DMS79 treated with DMSO at 0.1 percent for 48 hours (cell line): ENCODE measurements at places on chromosomes 13 and 19.

DNA sequence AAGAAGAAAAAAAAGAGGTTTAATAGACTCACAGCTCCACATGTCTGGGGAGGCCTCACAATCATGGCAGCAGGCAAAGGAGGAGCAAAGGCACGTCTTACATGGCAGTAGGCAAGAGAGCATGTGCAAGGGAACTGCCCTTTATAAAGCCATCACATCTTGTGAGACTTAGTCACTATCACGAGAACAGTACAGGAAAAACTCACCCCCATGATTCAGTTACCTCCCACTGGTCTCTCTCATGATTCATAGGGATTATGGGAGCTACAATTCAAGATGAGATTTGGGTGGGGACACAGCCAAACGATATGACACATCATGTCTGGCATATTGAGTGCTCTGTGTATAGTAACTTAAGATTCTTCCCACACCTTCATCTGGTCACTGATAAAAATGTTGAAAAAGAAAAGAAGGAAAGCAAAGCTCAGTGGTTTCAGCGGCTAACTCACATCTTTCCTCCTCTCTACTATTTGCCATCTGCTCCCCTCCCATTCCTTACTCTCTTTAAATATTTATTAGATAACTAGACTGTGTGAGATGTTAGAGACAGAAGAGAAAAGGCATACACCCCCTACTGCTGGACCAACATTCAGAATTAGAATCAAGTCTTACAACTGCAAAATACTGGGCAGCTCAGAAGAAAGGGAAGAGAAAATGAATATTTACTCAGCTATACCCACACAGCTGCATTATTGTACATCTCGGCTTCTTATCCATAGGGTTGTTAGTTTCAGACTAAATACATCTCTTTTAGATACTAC, 60.1 kb upstream of the AKAP11 start:
- no peak for DNase-seq

GRCh38 chr19:40717325-40717879, 490 bp downstream of the ITPKC start:
- no peak for DNase-seq

DNA sequence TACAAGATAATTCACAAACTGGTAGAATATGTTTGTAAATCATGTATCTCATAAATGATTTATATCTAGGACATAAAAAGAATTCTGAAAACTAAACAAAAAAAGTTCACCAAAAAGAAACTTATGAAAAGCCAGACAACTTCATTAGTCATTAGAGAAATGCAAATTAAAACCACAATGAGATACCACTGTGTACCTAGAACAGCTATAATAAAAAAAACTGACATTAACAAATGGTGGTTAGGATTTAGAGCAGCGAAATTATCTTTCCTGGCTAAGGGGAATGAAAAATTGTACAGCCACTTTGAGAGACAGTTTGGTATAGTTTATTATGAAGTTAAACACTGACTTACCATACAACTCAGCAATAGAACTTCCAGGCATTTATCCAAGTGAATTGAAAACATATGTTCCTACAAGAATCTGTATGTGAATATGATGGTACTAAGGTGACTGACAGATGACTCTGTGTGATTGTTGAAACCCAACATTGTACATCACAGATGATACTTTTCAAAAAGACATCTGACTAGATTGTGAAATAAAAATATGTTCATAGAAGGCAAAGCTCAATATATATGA, 41.8 kb downstream of the UGGT2 start:
- no peak for DNase-seq

- no peak for DNase-seq
Measured at GRCh38 chr13:93225610-93226009, 997 bp upstream of the GPC6 start.

- no peak for DNase-seq
Measured at GRCh38 chr13:63690672-63691071, 2275.0 kb upstream of the PCDH20 start.

DNA sequence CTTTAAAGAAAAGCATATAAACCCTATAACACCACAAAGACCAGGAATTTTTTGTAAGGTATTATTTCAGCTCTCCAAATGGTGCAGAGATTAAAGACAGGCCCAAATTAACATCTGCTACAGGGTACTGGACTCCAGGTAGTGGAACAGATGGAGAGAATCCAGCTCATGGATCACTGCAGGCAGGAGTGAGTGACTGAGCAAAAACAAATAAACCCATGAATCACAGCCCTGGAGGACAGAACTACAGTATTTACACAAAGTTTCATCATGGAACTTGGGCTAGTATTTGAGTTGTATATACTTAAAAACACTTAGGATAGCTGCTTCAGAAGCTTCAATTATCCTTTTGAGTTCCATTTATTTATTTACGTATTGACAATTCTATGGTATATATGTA, 132.8 kb upstream of the SPRY2 start:
- no peak for DNase-seq

GRCh38 chr13:80177327-80177726, 163.6 kb downstream of the SPRY2 start:
- DNase-seq: no peak

DNA sequence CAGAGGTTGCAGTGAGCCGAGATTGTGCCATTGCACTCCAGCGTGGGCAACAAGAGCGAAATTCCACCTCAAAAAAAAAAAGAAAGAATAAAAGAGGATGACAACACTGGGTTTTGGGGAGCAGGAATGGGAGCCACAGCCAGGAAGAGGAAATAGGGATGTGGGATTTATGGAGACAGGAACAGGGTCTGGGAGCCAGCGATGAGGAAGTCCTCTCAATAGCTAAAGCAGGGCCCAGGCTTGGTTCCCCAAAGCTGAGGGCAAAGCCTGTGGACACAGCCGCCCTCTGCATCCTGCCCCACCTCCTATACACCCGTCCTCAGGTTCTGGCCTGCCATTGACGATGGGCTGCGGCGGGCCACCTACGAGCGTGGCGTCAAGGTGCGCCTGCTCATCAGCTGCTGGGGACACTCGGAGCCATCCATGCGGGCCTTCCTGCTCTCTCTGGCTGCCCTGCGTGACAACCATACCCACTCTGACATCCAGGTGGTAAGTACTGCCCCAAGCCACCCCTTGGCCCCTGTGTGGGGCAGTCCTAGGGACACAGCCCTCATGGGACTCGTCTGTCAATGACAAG, 13.6 kb downstream of the HIPK4 start:
- DNase-seq: no peak

- DNase-seq: no peak
Measured at GRCh38 chr13:109214393-109214792, 572.0 kb downstream of the IRS2 start.

DNA sequence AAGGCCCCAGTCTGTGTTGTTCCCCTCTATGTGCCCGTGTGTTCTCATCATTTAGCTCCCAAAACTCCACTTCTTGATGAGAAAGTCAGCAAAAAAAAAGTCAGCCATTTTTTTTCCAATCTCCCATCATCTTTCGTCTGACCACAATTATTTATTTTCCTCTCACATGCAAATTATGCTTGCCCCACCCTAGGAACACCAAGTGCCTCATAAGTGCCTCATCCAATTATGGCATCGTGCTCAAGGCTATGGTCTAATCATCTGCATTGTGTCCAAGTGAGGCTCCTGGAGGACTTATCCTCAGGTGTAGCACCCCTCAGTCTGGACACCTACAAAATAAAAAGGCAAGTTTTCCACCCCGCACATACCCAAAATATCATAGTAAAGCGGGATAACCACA, 20.8 kb upstream of the IPO5 start:
- DNase-seq: no peak

GRCh38 chr19:35730326-35730725, 11.9 kb downstream of the IGFLR1 start:
- DNase-seq: no peak

- DNase-seq: no peak
Measured at GRCh38 chr19:1633269-1633826, 19.1 kb downstream of the TCF3 start.

DNA sequence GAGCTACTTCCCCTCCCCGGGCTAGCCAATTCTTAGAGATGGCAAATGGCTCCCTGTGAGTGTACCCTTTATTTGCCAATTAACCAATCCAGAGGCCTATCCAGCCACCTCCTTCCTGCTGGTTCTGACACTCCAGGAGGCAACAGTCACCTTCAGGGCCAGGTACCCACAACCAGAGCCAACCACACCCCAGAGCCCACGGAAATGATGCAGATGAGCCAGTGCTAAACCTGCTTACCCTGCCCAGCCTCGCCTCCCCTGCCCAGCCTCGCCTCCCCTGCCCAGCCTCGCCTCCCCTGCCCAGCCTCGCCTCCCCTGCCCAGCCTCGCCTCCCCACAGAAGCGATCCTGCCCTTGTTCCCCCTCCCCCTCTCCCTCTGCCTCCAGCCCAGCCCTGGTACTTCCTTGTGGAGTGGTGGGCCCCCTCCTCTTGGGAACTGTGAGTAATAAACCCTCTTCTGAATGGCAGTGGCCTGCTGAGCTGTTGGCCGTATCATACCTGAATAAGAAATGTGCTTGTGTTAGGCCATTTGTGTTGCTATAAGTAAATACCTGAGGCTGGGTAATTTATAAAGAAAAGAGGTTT, 173.8 kb upstream of the RNF113B start:
- DNase-seq: no peak

DNA sequence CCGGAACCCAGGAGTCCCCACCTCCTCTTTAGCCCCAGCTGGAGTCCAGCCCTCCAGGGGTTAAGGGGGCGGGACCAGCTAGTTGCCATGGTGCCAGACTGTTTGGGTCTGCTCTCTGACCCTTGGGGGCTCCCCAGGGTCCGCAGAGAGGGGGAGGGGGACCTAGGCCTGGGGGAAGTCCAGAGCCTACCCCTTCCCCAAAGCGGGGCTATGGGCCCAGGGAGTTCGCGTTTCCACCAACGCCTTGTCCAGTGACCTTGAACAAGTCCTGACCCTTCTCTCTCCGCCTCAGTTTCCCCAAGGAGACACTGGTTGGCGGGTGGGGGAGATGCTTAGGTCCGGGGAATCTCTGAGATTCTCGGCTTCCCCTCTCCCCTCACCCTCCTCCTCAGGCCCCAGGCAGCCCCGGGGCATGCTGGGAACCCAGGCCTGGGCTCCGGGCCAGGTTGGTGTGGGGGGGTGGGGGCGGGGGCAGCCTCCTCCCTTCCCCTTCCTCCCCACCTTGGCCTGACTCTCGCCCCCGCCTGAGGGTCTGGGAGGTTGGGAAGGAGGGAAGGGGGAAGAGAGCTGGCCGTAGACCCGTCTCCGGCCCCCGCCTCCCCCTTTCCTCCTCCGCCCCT, 2.6 kb upstream of the SPACA6 start:
- DNase-seq: peak; percentile 56

- DNase-seq: no peak
Measured at GRCh38 chr19:18991006-18991405, 42.3 kb downstream of the SUGP2 start.

DNA sequence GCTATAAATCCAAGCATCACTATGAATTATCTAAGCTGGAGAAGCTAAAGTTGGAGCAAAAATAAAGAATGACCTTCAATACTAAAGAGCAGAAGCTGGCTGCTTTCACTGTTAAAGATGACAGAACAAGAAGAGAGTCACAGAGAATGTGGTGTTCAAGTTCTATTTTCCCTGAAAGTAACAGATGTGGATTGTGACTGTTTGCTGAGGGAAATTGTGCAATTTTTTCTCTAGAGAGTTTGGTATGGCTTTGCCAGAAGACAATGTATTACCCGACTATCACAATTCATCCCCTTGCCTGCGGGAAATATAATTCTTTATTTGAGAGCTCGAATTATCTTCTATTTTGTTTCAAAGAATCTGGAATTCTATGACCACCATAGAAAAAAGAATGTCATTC, 83.1 kb downstream of the TNFSF13B start:
- no peak for DNase-seq

DNA sequence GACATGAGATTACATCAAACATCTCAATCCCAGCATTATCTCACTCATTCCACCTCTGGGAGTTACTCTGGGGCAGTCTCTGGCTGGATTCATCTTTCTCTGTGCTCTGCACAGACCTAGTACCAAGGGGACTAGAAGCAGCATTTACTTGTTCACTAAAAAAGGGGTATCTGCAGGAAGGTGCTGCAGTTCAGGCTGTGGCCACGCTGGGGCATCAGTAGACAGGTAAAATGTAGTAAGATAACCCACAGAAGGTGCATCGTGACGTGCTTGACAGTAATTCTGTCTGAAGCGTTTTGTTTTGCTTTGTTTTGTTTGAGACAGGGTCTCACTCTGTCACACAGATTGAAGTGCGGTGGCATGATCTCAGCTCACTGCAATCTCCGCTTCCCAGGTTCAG, 29.3 kb downstream of the ZNF564 start:
- DNase-seq: no peak

- DNase-seq: no peak
Measured at GRCh38 chr13:96252903-96253302, 163.0 kb downstream of the HS6ST3 start.

- no peak for DNase-seq
Measured at GRCh38 chr19:31023038-31023437, 326.2 kb downstream of the TSHZ3 start.

GRCh38 chr19:52453324-52454094, at the start of gene ZNF578:
Gene ZNF578, plus strand, starts transcription at chr19:52453553. Its CDS starts 48,293 bp downstream, at chr19:52501846.
- no peak for DNase-seq

- no peak for DNase-seq
Measured at GRCh38 chr13:51425410-51426042, 27.3 kb downstream of the INTS6 start.

DNA sequence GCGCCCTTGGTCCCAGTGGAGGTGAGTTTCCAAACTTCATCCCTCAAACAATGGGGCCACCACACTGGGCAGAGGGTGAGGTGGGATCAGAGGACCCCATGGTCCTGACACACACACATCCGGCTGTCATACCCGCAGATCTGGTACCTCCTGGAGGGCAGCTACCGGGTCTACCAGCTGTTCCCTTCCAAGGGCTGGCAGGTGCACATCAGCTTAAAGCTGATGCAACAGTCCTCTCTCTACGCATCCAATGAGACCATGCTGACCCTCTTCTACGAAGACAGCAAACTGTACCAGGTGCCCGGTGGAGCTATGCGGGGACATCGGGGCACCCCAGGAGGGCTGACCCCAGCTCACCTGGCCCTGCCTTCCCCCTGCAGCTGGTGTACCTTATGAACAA, 14.0 kb upstream of the PSMD8 start:
- no peak for DNase-seq

- DNase-seq: no peak
Measured at GRCh38 chr13:51134763-51135365, 23.8 kb upstream of the C13orf42 start.

DNA sequence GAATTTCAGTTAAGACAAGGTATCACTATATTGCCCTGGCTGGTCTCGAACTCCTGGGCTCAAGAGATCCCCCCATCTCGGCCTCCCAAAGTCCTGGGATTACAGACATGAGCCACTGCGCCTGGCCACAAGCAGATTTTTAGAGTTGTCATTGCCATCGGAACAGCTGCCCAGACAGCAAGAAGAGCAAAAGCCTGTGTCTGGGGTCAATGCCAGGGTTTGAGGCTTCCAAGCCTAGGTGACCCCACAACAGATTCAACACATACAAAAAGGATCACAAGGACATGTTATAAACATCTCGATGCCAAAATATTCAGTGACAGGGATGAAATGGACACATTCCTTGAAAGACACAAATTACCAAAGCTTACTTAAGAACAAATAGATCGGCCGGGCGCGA, 40.1 kb upstream of the KLF2 start:
- DNase-seq: no peak

DNA sequence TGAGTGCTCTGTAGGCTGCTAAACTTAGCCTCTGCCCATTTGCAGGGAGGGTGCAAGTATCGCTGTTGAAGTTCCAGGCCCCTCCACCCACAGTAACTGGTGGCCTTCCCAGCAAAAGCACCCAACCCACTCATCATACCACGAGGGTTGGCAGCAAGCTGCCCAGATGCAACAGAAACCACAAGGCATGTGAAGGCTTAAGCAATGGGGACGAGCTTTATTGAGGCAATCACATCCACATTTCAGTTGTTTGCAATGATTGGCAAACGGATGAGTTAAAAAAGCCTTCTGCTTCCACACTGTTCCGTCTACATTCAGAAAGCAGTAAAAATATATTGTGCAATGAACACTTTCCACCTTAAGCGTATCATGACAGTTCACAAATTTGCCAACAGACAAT, 10.3 kb downstream of the GJB6 start:
- no peak for DNase-seq
